ENCODE measurements at places on chromosomes 1 and 21.

- no peak for DNase-seq
These were observed 304.6 kb downstream of the PTPRU start for GRCh38 chr1:29540801-29541357.

- no peak for DNase-seq
These were observed 39.6 kb downstream of the ASPM start for GRCh38 chr1:197106869-197107268.

GRCh38 chr1:2972879-2973575 is 48.2 kb upstream of the ACTRT2 start:
- no peak for DNase-seq

DNA sequence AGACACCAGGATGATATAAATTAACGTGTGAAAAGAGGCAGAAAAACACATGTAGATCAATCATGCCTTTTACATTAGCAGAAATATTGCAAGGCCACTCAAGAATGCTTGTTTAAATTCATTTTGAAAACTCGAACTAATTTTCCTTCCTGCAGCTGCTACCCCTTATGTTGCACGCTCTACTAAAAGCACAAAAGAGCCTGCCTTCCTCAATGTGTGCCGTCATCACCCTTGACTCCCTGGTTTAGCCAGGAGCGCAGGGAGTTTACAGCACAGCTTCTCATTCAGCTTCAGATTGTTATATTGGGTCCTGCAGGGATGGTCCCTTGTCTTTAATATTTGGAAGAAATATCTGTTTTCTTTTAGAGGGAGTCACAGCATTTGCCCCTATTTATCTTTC is 10.1 kb upstream of the ST6GALNAC5 start:
- DNase-seq: no peak

GRCh38 chr1:43321331-43321891 is 16.2 kb upstream of the MPL start:
- DNase-seq: no peak

- no peak for DNase-seq
These were observed 844 bp downstream of the ZMYM6 start for GRCh38 chr1:35030756-35031446.

DNA sequence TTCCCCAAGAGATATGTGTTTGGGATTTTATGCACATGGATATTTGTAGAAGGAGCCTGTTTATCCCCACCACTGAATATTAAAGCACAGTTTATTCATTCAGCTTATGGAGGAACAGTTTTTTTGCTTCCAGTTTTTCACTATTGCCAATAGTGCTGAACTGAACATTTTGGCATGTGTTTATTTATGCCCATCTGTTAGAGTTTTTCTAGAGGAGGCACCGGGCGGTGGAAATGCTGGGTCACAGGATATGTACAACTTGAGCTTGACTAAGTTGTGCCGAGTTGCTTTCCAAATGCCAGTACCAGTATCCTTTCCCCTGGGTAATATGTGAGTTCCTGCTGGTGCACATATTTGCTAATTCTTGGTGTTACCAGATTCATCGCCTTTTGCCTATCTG is 111.3 kb downstream of the GREM2 start:
- DNase-seq: no peak

DNA sequence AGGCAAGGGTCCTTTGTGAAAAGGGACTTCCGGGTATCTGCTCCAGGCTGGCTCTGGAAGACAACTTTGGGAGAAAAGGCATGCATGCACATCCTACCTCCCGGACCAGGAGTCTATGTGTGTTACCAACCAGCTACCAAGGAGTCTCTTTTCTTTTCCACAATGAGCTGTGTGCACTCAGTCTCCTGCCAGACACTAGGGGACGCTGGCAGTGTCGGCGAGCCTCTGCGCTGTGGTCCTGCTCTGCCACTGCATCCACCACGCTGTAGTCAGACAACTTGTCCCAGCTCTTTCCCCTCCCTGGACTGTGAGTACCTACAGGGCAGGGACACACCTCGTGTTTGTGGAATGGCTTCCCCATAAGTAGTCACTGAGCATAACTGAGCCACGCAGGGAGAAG is 5.1 kb upstream of the SSR2 start:
- no peak for DNase-seq

GRCh38 chr1:198681831-198682759 is 43.3 kb downstream of the PTPRC start:
- DNase-seq: no peak

DNA sequence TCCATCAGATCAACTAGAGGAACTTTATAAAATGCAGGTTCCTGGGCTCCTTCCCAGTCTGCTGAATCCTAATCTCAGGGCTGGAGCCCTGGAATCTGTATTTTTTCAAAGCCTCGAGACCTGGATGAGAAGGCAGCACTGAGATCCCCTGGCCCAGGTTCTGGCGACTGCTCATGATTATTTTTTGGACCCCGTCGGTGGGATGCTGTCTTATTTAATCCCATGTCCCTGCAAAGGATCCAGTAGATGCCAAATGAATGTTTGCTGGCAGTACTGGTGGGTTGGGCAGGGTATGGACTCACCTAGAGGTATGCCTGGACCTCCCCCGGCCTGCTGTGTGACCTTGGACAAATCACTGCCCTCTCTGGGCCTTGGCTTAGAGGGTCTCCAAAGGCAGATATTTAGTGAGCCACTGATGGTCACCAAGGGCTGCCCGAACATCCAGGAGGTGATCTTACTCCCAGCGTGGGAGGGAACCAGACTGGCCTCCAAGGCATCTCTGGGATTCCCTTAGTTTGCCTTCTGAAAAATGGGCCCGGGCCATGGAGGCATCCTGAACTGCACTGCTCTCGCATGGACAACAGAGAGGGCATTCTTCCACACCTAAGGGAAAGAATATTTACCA is 91.6 kb upstream of the RUNX3 start:
- DNase-seq: no peak

GRCh38 chr1:206498685-206499084 is 8.6 kb upstream of the RASSF5 start:
- no peak for DNase-seq

GRCh38 chr1:57926025-57926552 is 502.2 kb upstream of the DAB1 start:
- DNase-seq: no peak

GRCh38 chr1:234841710-234842231 is 231.8 kb upstream of the IRF2BP2 start:
- DNase-seq: no peak

- no peak for DNase-seq
These were observed 124.4 kb downstream of the SMYD3 start for GRCh38 chr1:246382589-246383238.

GRCh38 chr1:77498918-77499317 is 183.5 kb downstream of the ZZZ3 start:
- DNase-seq: no peak

GRCh38 chr1:97137862-97138514 is 416.4 kb downstream of the PTBP2 start:
- DNase-seq: peak; percentile 76

- DNase-seq: no peak
These were observed 23.6 kb upstream of the PKP1 start for GRCh38 chr1:201259476-201260235.

DNA sequence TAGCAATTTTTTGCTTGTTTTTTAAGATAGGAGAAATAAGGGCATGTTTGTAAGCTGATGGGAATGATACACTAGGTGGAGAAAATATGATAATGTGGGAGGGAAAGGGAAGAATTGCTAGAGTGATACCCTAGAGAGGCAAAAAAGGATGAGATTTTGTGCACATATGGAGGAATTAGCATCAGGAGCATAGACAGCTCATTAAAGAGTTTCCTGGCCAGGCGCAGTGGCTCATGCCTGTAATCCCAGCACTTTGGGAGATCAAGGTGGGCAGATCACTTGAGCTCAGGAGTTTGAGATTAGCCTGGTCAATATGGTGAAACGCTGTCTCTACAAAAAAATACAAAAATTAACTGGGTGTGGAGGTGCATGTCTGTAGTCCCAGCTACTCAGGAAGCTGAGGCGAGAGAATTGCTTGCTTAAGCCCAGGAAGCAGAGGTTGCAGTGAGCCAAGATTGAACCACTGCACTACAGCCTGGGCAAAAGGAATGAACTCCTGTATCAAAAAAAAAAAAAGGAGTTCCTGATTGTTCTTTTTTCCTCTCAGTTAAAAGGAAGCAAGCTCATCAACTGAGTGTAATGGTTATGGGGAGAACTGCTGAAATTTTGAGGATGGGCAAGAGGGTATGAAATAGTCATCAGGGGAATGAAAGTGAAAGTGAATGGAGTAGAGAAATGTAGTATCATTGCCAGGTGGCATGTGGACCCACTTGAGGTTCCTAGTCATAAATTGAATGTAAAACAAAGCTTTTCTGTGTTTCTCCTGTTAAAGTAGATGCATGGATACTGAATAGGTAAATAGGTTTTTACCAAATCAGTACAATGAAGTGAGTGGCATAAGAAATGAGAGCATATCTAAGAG is 35.5 kb downstream of the SH3GLB1 start:
- no peak for DNase-seq

DNA sequence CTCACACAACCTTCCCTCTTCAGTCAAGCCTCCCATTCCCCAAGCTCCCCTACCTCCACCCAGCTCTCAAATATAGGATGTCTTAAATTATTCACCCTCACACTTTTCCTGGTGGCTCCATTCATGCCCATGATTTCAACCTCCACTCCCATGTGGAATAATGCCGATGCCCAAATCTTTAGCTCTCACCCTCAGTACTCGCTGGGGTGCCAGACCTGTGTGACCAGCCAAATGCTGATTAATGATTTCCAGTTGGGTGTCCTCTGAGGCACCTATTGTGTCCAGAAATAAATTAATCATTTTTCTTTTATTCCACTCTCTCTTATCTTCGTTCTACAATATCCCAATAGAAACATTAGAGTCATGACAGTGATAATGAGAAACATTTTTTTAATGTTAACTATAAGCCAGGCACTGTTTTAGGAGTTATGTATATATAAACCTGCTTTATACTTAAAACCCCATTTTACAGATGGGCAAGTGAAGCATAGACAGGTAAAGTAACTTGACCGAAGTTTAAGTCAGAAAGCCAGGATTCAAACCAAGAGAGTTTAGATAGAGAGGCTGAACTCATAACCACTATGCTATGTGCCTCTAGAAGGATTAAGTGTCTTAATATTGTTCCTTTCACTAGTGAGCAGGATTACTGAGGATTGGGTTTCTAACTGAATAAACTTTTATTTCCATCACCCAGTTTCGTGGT is 209.7 kb downstream of the DUSP10 start:
- no peak for DNase-seq

GRCh38 chr1:22892789-22893188 is 79.9 kb downstream of the LACTBL1 start:
- DNase-seq: no peak

DNA sequence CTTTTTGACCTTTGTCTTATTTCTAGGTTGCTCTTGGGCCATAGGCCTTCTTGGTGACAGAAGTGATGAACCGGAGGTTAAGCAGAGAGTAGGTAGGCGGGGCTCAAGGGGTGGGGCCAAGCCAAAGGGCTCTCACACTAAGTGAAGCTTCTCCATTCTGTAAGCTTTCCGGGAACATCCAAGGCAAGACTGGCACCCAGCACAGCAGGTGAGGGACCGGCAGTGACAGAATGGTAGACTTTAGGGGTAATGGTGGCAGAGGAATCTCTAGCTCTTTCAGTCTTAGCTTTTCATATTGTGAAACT is at the start of gene TNFAIP8L2:
TSS of gene TNFAIP8L2 (plus strand) at position 135 of the 305 bp plus-strand sequence. CDS start 2,049 bp downstream, outside the sequence.
- DNase-seq: no peak

DNA sequence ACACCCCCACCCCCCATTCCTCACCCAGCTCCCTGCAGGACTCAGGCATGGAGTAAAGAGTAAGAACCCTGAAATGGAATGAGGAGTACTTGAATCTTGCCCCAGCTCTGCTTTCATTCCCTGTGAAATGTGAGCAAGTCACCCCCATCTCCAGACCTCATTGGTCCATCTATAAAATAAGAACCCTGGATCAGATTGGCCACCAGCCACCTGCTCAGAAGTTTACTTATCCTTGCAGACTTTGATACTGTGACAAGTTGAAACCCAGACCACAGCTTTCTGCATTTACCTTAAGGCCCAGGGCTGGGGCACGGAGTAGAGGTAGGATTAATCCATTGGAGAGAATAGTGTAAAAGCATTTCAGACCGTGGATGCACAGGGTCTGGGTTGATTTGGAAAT is 2.2 kb downstream of the KISS1 start:
- no peak for DNase-seq

GRCh38 chr1:7383671-7384520 is 387.2 kb upstream of the VAMP3 start:
- no peak for DNase-seq

- no peak for DNase-seq
These were observed 116.6 kb downstream of the ATG4C start for GRCh38 chr1:62900566-62900965.

GRCh38 chr1:189434461-189434860 is 1043.2 kb downstream of the BRINP3 start:
- DNase-seq: no peak

DNA sequence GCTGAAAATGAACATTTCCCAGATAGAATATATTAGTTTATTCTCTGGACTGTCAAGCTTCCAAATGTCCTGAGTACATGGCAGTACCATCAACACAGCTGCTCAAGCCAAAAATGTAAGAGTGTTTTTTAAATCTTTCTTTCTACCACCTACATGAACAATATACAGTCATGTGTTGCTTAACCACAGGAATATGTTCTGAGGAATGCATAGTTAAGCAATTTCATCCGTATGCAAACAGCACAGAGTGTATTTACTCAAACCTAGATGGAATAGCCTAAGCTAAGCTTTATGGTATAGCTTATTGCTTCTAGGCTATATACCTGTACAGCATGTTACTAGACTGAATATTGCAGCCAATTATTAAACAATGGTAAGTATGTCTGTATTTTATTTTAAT is 561.9 kb upstream of the ADGRL4 start:
- DNase-seq: no peak

DNA sequence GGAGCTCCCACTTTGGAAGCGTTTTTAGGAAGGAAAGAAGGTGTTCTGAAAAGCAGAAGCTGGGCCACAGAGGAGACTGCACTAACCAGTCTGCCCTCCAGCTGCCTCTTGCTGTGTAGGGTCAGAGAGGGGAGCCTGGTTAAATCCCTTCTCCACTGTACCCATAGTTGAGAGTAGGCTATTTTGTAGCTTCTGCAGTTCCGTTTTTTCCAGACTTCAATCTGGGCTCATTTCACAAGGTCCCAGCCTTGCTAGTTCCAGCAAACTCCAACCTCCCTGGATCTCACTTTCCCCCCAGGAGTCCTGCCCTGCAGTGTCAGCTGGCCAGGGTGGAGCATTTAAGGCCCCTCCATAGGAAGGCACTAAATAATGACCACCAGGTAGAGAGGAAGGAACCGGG is 11.0 kb downstream of the TNN start:
- no peak for DNase-seq

DNA sequence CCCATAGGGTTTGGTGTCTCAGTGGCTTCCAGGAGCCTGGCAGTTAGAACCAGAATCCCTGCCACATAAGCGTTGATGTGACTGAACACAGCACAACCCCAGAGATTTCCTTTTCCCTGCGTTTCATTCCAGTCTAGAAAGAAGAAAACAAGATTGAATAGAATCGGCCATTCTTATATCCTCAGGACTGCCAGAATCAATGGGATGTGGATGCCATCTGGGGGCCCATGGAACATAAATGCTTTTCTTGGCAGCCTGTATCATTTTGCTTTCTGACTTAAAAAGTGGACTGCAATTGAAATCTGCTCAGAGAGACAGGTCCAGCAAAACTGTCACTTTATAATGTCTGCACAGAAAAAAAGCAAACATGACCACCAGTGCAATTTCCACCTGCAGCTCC is 80.3 kb downstream of the DISC1 start:
- no peak for DNase-seq

- no peak for DNase-seq
These were observed 114.2 kb upstream of the IPO9 start for GRCh38 chr1:201714542-201715329.

All from NCI-H2171 (cell line).